ENCODE measurements at places on chromosomes 6 and 20. TPM values are rescaled to one million over a fixed set of nuclear protein-coding genes. Genes with fewer than 3 reads are reported as not detected.

- peaks cover 27% of the 10 kb centered on the region for H3K4me1 ChIP-seq
- no peak overlapping the region for H3K4me3 ChIP-seq
- no peaks in the 10 kb centered on the region for H3K36me3 ChIP-seq
These were observed 93.6 kb upstream of the FAM184A start for GRCh38 chr6:119171864-119172588.

- H3K36me3 ChIP-seq = no peaks in the 10 kb centered on the region
- no peak overlapping the region for H3K4me3 ChIP-seq
- no peak overlapping the region for H3K27ac ChIP-seq
- no peaks in the 10 kb centered on the region for H3K4me1 ChIP-seq
- no peak for DNase-seq
- H3K27me3 ChIP-seq = no peaks in the 10 kb centered on the region
These were observed 42.6 kb upstream of the KHDRBS2 start for GRCh38 chr6:62328607-62329006.

GRCh38 chr20:46399401-46399800 lies 7.0 kb downstream of the ELMO2 start:
- peaks cover 8% of the 10 kb centered on the region for H3K36me3 ChIP-seq
- H3K27me3 ChIP-seq = no peaks in the 10 kb centered on the region
- H3K4me3 ChIP-seq = no peak overlapping the region
- no peak for DNase-seq

Gene TTLL9
- total RNA-seq = 0.46 TPM

All from endothelial cell (in vitro differentiated cells).